Stimulated activated CD8-positive, alpha-beta memory T cell treated with anti-CD3 and anti-CD28 coated beads, Interleukin-7, amount 100 ng/mL, for 24 hours (primary cell): ENCODE measurements at places on chromosomes 11 and 22.
A peak's percentile ranks its signal among the peaks of the same experiment; 100 is the strongest.

DNA sequence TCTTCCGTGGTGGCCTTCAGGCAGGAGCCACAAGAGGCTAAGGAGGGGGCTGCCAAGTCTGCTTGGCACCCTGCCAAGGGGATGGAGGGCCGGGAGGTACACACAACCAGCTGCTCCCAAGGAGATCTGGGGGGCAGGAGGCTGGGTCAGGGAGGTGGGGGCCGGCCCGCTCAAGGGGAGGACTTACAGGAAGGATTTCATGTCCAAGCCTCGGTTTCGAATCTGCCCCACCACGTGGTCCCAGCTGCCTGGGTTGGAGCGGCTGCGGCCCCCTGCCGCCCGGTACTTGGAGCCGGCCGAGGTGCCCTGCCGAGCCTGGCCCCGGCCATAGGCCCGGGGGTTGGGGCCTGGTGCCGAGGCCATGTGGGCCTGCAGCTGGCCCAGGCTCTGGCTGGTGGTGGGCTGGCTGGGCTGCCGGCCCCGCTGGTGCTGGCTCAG, 33.5 kb downstream of the LRRC10B start:
- DNase-seq: no peak

DNA sequence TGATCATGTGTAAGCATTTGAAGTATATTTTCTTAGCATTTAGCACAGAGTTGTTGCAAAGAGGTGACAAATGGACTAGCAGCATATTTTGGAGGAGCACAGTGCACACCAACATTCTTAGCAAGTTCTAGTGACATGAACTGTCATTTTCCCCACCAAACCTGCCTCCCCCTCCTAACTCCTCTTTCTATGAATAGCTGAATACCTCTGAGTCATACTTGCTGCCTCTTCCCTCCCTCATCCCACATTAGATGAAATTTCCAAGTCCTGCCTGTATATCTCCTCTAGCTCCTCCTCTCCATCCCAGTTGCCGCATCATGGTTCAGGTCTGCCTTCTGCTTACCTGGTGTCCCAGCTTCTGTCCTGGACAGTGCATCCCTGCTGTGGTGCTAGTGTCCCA, 7.2 kb downstream of the OSBP2 start:
- DNase-seq: no peak

DNA sequence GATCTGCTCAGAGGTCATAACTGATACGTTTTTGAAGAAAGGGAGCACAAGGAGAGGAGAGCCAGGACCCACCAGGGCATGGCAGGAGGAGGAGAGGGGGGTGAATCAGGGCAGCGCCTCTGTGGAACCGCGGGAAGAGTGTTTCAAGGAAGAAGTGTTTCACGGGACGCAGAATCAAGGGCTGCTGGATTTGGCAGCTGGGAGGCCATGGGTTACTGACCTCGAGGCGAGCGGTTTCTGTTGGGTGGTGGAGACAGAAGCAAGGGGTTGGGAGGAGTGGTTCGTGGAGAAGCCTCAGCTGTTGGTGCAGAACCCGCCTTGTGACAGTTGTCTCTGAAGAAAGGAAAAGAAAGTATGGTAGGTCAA, 13.1 kb downstream of the VPS26B start:
- no peak for DNase-seq

GRCh38 chr11:7603031-7603781, 70.1 kb downstream of the CYB5R2 start:
- no peak for DNase-seq

DNA sequence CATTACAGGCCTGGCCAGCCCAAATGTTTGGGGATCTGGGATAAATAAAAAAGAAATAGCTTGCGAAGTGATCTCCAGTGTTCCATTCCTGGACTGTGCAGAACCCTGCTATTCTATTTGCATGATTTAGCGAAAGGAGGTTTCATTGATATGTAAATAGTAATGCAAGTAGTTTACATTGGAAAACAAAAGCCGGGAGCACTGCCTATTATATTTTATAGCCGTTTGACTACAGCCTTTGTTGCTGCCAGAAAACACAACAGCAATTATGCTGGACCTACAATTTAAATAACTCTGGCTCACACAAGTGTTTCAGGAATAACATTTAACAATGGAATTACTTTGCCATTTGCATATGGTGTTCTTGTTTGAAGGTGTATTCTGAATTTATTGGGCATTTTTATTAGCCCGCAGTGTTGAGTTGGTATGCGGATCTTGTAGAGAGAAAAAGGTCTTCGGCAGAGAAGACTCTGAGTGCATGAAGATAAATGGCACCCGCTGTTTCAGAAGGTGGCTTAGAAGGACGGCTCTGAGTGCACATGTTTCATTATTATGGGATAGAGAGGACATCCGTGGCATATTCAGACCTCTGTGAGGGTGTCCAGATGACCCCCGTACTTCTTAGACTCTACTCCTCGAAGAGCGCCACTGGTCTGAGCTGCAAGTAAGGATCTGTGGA, 315.0 kb downstream of the BRD1 start:
- DNase-seq: no peak

DNA sequence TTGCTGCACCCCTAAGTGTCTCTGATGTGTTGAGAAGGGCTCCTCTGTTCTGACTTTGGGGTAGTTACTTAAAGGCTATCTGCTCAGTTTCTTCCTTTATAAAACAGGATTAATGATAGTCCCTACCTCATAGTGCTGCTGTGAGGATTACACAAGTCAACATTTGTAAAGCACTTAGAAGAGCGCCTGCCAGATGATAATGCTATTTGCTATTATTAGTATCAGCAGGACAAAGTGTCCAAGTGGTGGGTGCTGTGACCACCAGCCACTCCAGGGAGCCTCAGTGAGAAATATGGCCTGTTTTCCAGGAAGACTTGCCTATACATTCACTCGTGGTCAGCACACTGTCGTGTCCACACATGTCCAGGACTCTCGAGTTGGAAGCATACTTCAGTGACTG, 16.2 kb downstream of the POU2F3 start:
- no peak for DNase-seq

DNA sequence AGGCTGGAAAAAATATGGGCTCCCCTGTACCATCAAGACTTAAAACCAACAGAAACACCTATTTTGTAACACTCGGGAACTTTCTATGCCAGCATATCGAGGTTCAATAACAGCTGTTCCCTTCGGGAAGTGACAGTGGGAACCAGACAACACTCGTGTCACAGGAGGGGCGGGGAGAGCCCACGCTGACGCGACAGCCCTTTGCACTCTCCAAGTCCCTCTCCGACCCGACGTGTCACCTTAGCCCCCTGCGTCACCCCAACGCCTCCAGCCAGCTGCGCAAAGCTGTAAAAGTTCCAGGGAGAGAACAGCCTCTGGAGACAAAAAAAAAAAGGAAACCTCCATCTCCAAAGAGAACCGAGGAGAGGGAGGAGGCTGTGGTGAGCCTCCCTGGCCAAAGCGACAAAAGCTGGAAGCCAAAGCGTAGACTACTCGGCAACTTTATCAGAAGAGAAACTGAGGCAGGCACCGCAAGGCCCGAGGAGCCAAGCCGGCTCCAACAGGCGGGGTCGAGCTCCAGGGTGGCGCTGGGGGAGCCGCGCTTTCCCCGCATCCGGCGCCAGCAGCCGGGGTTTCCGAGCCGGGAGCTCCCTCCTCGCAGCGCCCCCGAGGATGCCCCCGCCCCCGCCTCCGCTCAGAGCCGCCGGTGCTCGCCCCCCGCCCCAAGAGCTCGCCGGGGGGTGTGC, 751 bp downstream of the ARFGAP3 start:
- DNase-seq: peak; percentile 11

- DNase-seq: no peak
Observed at GRCh38 chr11:35045236-35045820, 93.6 kb upstream of the CD44 start.

DNA sequence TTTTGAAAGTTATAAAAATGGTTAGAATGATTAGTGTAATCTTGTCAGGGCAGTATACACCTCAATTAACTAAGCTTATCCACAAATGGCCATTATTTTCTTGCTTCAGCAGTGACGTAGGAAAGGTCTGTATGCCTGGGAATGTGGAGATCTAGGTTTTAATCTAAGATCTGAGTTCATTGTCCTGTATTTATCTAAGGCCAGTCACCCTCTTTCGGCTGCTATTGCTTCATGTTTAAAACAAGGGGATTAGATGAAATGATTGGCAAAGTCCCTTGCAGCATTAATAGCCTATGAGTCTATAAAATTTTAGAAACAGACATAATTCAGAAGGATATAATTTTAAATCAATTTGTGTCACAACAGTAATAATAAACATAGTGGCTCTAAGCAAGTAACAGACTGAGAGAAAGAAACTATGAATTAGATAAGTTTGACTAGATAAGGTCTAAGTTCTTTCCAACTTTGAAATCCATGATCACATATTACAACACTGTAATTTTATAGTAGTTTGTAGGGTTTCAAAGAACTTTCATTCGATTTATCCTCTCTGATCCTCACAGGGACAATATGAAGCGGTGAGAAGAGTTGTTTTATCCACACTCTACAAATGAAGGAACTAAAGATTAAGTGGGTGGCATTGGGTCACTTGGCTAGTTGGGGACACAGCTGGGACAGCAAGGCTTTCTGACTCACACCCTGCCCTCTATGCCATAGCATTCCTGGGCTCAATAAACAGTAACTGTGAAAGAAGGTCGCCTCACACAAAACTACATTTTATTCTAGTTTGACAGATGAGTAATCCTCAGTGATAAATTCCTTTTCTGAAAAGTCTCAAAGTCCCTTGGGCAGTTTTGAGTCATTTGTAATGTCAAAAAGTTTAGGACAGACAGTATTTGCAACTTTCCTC, 60.6 kb upstream of the RDX start:
- no peak for DNase-seq

DNA sequence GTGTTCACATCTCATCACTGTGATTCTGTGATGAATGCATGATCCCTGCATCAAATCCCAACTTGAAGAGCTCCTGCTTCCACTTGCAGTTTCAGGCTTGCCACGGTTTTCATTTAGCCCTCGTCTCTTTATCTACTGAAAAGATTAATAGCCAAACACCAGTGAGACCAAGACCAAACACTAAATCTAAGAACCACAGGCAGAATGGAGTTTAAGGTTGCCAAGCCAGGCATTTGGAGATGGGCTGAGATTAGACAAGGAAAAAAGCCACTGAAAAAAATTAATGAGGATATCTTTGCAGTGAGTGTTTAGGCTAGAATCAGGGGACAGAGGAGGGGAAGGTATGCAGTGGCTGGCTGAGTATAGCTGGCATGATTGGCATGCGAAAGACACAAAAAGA, 227.2 kb upstream of the BLID start:
- DNase-seq: no peak

- no peak for DNase-seq
Observed at GRCh38 chr22:20436307-20436767, 1.3 kb downstream of the SCARF2 start.

DNA sequence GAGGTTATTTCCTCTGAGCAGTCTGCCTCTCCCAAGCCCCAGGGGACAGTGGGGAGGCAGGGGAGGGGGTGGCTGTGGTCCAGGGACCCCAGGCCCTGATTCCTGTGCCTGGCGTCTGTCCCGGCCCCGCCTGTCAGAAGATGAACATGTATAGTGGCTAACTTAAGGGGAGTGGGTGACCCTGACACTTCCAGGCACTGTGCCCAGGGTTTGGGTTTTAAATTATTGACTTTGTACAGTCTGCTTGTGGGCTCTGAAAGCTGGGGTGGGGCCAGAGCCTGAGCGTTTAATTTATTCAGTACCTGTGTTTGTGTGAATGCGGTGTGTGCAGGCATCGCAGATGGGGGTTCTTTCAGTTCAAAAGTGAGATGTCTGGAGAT, 3.1 kb downstream of the PIM3 start:
- no peak for DNase-seq

GRCh38 chr11:85475660-85476517, 151.3 kb downstream of the DLG2 start:
- DNase-seq: no peak

DNA sequence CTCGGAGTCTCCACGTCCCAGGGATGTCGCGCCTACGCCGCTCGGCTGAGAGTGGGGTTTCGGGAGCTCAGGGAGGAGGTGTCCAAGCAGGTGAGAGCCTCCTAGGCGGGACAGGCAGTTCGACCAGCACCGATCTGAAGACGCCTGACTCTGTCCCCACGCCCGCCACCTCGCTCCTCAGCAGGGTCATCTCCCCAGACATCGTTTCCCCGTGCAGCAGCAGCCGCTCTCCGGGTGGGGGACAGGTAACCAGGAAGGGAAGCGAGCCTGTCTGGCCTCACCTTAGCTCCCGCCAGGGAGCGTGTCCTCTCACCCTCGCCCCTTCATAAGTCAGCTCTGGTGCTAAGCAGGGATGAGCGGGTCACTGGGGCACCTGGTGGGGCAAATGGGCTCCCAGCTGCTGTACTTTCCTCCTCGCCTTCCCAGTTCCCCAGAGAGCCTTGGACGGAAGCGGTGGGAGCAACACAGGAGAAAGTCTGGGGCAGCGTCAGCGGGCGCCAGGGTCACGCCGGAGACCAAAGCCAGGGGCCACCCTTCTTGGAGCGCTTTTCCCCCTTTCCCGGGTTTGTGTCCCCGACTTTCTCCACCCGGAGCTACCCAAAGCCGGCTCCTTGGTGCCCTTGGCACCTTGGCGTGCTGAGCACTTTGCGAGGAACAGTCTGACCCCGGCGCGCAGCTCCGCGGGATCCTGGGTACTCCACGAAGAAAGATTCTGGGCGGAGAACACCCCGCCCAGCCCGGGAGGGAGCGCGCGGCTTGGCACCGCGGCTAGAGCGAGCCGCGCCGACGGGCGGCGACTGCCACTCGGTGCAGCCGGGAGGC, 1.6 kb downstream of the SPON1 start:
- DNase-seq: no peak

DNA sequence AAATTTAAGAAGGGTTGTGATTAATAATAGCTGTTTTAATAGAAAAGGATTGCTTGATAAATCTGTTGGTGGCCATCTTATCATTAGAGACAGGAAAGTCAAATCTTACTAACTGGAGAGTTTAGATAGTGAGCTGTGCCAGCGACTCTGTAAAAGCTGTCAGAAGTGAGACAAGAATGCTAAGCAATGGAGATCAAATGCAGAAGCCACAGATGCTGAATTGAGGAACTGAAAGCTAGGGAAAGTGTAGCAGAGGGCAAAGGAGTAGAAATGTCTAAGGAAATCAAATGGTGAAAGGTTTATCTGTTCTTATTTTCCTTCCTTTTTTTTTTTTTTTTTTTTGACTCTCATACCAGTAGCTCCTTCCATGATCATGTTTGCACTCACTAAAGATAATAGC, 13.7 kb downstream of the MS4A13 start:
- DNase-seq: no peak

GRCh38 chr11:108734283-108734682, 69.4 kb downstream of the DDX10 start:
- no peak for DNase-seq

DNA sequence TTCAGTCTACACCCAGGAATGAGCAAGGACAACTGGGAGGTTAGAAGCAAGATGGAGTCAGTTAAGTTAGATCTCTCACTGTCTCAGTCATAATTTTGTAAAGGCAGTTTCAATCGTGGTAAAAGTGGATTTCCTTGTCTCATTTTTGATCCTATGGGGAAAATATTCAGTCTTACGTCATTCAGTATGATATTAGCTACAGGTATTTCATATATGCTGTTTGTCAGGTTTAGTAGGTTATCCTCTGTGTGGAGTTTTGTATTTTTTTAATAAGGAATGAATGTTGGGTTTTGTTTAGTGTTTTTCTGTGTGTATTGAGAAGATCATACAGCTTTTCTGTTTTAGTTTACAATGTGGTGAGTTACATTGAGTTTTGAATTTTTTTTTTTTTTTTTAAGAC, 11.8 kb downstream of the SPECC1L start:
- DNase-seq: no peak
